ENCODE measurements at places on chromosomes 6 and 20. TPM values are rescaled to one million over a fixed set of nuclear protein-coding genes. Genes with fewer than 3 reads are reported as not detected.

GRCh38 chr6:136703331-136703865 lies 88.9 kb downstream of the MAP3K5 start:
- DNase-seq, result no peak

- no peak for DNase-seq
These were observed 39.1 kb downstream of the MDFI start for GRCh38 chr6:41677124-41677921.

DNA sequence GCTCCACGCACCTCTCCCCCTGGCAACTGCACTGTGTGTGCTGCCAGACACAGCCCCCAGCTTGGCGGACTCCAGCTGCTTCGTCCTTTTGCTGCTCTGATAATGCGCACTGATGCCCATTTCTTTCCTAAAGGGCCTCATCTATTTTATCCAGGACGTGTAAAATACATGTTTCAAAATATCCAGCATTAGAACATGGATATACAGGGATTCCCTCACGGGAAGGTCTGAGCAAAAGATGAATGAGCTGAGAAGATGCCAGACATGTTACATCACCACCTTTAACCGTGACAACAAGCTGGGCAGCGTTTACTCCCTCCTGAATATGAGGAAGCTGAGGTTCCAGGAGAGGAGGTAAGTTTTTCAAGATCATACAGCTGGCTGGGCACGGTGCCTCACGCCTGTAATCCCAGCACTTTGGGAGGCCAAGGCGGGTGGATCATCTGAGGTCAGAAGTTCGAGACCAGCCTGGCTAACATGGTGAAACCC lies 32.8 kb downstream of the TNXB start:
- no peak for DNase-seq

NOX3 gene
- total RNA-seq, result not detected

GRCh38 chr6:152170702-152171667 lies 363.5 kb downstream of the ESR1 start:
- peak; percentile 32 for DNase-seq

GRCh38 chr6:144029452-144029851 lies 21.4 kb upstream of the PLAGL1 start:
- no peak for DNase-seq

OLIG3 gene
- total RNA-seq, result not detected

DNA sequence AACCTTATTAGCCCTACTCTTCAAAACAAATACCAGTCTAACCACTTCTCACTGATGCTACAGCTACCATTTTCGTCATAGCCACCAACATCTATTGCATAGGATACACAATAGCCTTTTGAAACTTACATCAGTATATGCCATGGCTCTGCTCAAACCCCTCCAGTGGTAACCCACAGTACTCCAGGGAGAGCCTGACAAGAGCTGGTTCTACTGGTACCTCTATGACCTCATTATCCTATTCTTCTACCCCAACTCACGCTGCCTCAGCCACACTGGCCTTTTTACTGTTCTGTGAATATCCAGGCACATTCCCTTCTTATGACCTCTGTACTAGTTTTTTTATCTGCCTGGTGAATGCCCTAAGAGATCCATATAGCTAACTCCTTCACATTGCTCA lies 157.6 kb downstream of the ARHGAP18 start:
- DNase-seq, result no peak

DNA sequence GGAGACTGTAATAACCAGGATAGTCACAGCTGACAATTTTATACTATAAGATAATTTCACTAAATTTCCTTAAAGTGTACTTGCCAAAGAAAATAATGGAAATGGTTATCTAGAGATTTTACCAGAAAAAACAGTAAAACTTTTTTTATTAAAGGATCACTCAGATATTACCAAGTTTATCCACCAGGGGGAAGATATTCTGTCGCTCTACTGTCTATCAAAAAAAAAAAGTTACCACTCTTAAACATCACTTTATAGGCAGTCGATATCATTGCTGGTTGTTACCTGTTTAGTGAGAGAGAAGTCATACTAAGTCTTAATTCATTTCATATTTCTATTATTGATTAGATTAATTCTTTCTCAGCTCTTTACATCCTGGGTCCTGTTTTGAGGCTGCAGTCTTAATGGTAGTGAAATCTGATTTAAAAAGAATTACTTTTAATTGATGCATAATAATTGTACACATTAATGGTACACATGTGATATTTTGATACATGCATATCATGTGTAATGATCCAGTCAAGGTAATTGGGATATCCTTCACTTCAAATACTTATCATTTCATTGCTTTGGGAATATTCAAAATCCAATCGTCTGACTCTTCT lies 18.9 kb downstream of the L3MBTL3 start:
- no peak for DNase-seq

- no peak for DNase-seq
These were observed 27.3 kb upstream of the STX16 start for GRCh38 chr20:58623579-58624473.

DNA sequence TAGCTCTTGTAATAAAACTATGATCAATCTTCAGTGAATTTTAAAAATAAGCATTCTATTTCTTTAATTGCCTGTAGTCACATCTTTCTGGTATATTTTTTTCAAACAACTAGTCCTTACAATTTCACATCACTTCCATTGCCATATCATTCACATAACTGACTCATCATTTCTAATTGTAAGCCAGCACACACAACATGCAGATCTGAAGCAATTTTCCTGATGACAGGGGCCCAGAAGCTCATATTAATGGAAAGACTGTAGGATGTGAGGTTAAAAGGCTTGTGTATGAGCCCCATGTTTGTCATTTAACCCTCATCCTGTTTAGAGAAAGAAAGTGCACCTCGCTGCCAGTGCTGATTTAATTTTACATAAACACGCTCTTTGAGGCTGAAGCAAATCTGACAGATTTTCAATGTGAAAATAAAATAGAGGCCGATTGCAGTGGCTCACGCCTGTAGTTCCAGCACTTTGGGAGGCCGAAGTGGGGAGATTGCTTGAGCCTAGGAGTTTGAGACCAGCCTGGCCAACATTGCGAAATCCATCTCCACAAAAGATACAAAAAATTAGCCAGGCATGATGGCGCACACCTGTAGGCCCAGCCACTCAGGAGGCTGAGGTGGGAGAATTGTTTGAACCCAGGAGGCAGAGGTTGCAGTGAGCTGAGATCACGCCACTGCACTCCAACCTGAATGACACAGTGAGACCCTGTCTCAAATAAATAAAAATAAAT lies 40.1 kb upstream of the LTV1 start:
- DNase-seq, result no peak
